HAP-1 (cell line): ENCODE measurements at places on chromosomes 2 and 18.

GRCh38 chr2:46029332-46029811 is 267.8 kb upstream of the EPAS1 start:
- DNase-seq, result no peak

GRCh38 chr2:67055387-67056304 is 341.5 kb upstream of the ETAA1 start:
- no peak for DNase-seq

DNA sequence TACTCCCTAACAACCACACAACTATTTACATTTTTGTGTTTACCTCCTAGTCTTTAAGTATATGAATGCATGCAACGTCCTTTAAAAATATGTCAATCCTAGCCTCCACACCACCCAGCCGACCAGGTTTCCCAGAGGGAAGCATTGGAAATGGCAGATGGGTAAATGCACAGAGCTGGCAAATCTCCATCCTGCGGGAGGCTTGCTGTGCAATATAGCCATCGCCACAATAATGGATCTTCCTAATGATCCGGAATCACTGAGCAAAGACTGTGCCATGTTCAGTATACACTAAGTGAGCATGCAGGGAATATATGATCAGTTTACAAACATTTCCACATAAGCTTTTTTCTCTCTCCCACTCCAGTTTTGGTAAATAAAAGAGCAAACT is 131.8 kb downstream of the NEDD4L start:
- DNase-seq, result no peak

GRCh38 chr2:144239306-144239705 is 280.6 kb downstream of the ZEB2 start:
- no peak for DNase-seq

DNA sequence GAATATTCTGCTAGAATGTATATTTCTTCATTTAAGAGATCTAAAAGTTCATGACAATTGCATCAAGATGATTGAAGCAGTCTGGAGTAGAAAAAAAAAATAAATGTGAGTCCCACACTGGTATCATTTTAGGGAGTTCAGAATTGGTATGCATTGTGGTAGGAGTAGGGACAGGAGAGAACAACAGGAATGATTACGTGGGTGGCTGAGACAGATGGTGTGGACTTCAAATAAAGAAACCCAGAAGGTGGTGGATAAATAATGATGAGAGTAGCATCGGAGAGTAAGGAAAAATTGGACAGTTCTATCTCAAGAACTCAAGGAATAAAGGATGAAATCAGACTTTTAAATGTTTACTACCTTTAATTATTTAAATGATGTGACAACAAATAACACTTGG is 289.6 kb downstream of the GALNT13 start:
- no peak for DNase-seq

- no peak for DNase-seq
Measured at GRCh38 chr2:144718376-144718775, 198.5 kb upstream of the ZEB2 start.

DNA sequence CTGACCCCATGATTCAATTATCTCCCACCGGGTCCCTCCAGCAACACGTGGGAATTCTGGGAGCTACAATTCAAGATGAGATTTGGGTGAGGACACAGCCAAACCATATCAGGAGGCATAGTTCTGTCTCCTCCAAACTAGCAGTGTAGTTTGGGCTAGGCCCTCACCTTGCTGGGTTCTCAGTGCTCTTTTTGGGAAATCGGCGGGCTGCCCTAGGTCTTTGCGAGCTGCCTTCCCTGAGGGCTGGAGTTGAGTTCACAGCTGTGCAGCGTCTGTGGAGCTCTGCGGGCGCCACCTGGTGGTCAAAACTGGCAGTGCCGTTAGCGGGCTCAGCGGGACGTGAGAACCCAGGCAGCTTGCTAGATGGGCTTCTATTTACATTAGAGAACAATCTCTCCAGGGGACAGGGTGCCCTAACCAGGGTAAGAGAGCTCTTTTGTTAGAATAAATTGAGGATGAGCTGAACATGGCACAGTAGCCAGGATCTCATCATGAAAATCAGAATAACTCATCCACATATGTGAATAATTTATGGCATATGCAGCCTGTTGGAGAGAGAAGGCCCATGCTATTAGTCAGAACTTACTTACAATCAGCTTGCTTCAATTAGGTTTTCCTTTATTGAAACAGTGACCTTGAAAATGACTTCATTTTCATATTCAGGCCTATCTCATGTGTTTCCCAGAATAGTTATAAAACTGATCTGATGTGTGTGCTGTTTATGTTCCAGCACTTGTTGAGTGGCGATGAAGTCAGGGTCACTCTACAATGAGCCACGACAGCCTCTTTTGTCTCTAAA is 27.4 kb upstream of the YES1 start:
- DNase-seq, result peak; percentile 79

GRCh38 chr2:119810049-119810630 is 50.4 kb downstream of the PTPN4 start:
- no peak for DNase-seq

DNA sequence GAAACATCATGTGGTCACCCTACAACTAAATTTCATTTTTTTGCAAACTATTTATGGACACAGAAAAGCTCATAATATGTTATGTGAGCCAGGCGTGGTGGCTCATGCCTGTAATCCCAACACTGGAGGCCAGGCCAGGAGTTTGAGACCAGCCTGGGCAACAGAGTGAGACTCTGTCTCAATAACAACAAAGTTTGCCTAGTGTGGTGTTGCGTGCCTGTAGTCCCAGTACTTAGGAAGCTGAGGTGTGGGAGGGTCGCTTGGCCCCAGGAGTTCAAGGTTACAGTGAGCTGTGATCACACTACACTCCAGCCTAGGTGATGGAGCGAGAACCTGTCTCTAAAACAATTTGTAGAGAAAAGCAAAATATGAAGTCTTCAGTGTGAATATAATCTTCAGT is 5.8 kb downstream of the IAH1 start:
- DNase-seq, result no peak

DNA sequence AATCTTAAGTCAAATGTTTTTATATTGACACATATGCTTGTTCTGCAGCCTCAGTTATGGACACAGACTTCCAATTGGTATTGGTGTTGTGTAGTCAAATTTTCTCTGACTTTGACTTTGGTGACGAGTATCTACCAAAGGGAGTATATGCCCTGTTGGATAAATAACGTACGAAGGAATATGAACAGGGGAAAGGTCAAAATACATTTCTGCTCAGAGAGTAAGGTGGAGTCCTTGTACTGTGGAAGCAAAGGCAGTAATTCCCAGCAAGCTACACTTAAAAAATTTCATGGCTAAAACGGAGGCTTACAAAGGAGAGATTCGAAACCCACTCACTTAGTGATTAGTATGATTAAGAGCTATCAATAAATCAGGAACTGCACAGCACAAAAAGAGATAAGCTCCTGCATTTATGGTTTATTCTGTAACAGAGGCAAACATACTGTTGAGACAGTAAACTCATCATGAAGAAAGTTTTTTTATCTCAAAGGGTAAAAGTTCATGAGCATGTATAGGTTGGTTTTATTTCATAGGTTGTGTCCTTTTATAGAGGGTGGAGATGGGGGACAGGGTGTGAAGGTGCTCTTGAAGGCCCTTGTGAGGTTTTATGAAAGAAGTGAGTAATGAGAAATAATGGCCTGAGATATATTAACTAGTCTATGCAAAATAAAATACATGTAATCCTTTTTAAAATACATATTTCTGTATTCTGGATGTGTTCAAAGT is 142.7 kb downstream of the CD226 start:
- no peak for DNase-seq

- DNase-seq, result no peak
Measured at GRCh38 chr2:230330725-230331124, 3.7 kb downstream of the SP140L start.

DNA sequence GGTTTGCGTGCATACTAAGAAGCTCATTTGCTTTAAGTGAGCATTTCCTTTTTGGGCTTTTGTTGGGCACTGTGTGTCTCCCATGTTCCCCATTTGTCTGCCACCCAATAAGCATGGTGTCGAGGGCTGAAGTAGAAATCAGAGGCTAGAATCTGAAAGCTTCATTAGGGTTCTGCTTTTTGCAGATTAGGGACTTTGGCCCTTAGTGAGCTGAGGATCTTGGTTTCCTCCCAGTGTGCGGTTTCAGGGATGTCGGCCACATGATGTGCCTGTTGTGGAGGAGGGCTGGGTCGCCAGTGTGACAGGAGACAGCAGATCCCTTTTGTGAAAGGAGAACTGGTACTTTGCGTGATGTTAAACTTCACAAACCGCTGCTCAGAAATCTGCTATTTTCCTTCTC is 41.1 kb downstream of the PLEKHB2 start:
- no peak for DNase-seq

DNA sequence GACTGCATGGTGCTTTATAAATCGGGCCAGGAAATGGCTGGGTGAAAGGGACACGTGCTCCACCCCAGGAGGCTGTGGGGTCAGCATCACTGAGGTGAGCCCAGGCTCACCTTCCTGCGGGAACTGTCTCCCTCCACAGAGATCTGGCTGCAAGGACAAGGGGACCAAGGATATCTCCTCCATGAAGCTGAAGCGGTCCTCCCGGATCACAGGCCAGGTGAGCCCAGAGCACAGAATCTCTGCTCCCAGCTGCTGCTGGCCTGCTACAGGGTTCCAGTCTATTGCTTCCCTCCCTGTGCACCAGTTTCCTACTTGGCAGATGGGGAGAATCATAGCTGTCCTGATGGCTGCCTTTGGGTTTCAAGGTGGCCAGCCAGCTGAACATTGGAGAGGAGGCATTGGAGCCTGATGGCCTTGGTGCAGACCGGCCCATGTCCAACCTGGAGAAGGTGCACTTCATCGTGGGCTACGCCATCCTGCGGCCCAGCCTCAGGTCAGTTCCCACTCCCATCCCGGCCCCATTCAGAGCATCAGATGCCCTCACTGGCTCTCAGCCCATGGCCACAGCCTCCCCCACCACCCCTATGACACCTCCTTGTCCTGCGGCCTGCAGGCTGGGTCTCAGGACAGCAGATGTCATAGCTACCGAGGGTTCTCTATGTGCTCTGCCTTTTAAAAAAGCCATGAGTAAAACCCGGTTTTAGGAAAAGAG is 33.7 kb upstream of the GPR17 start:
- no peak for DNase-seq

GRCh38 chr2:112582314-112582746 is 2.1 kb upstream of the CHCHD5 start:
- peak; percentile 57 for DNase-seq

DNA sequence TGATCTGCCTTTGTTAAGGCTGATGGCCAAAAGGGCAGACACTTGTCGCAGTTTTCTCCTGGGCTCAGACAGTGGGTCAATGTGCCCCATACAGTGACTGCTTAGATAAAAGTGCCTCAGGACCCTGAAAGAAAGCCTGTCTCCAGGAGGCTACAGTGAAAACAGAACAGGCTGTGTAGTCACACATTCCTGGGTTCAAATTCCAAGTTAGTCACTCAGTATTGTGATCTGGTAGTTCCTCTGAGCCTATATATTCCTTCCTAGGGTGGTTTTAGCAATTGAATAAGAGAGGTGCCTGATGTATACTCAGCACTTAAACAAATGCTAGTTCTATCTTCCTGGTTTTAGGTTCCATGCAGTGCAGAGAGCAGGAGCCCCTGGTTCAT is 54.4 kb downstream of the RPL37A start:
- DNase-seq, result no peak

DNA sequence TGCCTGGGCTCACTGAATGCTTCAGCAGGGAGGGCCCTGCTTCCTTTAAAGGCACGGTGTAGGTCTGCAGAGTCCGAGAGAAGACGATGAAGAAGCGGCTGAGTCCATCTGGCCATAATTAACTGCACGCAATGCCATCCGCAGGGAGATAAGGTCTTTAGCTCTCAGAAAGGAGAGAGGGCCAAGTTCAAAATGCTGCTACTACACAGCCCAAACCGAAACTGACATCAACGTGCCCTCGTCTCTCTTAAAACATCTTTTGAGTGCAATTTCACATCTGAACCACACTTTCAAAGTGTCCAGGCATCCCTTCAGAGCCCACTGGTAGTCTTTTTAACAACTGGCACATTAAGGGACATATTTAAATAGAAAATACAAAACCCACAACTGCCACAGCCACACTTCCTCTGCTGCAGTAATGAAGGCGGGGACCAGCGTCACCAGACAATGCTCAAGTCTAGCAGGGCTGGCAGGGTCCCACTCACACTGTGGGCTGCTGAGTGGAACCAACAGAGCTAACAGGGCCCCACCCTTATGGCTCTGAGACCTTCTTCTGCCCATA is 35.8 kb downstream of the ST3GAL5 start:
- no peak for DNase-seq

DNA sequence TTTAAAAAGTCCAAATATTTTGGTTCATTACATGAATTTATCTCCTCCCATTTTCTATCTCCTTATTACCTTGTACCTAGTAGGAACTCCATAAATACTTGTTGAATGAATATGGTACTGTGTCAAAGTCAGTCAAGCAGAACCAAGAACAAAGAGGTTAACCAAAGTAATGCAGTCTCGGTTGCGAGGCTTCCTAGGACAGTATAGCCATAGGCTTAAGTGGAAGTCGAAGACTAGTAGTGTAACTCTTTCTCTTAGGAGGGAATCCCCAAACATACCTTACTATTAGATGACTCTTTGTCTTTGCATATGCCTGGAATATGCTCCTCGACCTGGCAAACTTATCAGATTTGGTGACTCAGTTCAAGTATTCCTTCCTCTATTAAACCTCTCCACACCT is 4.8 kb downstream of the LIPT1 start:
- DNase-seq, result no peak

DNA sequence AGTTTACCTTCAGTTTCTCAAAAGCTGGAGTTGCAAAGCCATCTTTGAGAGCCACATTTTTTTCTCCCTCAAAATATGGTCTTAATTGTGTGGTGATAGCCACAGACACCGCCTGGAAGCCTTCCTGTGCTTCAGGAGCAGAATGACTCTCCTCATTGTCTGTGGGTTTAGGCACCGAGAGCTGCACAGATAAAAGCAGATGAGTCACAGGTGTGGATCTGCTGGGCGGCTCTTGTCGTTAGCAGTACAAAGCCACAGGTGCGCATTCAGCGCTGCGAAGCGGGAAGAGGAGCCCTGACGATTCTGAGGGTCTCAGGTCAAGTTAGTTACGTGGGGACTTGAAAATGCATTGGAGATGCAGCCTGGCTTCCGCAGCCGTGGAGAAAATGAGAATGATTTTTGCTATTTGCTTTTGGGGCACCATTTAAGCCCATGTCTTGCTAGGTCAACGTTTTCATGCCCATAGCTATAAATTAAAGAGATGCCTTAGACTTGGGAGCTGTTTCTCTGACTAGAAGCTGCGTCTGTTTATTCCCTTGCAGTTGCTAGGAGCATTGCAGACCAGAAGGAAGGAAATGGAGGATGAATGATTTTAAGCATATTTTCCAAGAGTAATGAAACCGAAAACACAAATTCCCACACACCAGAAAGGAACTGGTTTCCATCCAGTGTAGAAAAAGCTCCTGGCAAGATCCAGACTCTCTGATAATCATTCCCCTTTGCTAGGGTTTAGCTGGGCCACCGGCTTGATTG is 51.5 kb downstream of the KLHL29 start:
- DNase-seq, result no peak

- no peak for DNase-seq
Measured at GRCh38 chr2:63040586-63040985, 10.0 kb upstream of the OTX1 start.

DNA sequence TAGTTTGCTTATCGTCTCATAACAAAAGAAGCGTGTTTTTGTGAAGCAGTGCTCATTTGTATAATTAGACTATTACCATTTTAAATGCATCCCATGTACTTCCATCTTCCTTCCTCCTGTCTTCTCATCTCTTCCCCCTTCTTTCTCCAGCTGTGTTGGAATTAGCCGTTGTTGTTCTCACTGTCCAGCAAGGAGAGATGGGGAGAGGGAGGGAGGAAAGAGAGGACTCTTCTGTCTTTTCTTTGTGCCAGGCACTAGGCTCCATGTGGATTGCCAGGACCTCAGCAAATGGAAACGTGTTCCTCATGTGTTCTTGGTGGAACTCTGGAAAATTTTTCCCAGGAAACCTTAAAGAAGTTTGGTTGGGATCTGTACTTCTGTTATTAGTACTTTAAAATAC is 131.7 kb downstream of the PHLPP1 start:
- DNase-seq, result no peak
